ENCODE measurements at places on chromosomes 11 and 22.

DNA sequence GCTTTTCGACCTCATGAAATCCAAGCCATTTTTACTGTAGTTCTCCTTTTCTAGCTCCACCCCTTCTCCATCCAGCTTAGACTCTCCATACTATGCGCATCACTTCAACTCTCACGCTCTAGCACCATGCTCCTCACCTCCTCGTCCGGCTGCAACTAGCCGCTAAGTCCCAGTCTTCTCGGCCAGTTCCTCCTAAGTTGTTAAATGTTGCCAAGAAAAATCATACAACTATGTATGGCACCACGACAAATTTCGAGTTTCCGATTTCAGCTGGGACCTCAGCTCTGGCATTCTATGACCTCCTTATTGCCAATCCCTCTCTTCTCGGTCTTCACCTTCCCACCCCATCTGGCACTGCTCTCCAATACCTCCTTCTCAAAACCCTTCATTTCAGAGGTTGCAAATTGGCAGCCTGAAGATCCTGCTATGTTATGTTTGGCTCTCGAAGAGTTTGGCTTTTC, 1.0 kb downstream of the ZNF70 start:
- DNase-seq, result no peak

GRCh38 chr11:115215694-115216617, 288.3 kb downstream of the CADM1 start:
- DNase-seq, result no peak

- DNase-seq, result no peak
These were observed 82.2 kb upstream of the OR4B1 start for GRCh38 chr11:48134221-48134922.

- no peak for DNase-seq
These were observed 67.8 kb downstream of the FAM168A start for GRCh38 chr11:73530109-73530508.

GRCh38 chr22:19207401-19207808, 28.9 kb upstream of the SLC25A1 start:
- DNase-seq, result no peak

GRCh38 chr11:121418625-121419114, 33.4 kb upstream of the SORL1 start:
- peak; percentile 18 for DNase-seq

DNA sequence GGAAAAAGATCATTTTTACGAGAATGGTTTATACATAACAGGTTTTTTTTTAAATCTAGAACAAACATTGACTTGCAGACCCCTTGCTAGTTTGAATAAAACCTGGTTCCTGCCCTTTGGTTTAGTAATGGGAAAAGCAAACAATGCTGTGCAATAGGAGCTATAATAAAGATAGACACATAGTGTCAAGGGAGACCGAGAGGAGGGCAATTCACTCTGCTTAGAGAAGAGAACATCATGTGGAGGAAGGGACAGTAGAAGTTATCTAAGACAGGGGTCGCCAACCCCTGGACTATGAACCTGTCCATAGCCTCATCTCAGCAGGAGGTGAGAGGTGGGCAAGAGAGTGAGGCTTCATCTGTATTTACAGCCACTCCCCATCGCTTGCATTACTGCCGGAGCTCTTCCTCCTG, 7.0 kb upstream of the RDX start:
- DNase-seq, result no peak

DNA sequence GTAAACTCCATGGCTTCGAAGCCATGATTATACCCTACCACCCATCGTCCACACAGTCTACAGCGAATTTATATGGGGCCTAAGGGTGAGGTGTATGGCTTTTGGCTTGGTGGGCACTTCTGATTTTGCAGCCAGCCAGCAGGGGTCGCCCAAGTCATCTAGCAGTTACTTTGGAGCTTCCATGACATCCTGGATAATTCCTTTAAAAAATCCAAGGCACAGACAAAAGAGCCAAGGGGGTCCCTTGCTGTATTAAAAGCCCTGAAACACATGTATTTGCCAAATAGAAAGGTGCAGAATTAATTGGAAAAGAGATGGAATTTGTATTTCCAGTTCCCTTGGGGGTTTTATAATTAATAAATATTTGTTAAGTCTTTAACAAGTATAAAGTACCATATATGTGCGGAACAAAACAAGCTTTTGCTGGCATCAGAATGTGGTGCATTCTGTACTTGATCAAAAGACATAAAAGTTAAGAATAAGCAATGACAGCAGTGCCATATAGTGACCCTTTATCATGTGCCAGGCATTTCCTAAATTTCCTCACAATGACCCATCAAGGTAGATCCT, 132.8 kb upstream of the PITPNB start:
- peak; percentile 18 for DNase-seq

DNA sequence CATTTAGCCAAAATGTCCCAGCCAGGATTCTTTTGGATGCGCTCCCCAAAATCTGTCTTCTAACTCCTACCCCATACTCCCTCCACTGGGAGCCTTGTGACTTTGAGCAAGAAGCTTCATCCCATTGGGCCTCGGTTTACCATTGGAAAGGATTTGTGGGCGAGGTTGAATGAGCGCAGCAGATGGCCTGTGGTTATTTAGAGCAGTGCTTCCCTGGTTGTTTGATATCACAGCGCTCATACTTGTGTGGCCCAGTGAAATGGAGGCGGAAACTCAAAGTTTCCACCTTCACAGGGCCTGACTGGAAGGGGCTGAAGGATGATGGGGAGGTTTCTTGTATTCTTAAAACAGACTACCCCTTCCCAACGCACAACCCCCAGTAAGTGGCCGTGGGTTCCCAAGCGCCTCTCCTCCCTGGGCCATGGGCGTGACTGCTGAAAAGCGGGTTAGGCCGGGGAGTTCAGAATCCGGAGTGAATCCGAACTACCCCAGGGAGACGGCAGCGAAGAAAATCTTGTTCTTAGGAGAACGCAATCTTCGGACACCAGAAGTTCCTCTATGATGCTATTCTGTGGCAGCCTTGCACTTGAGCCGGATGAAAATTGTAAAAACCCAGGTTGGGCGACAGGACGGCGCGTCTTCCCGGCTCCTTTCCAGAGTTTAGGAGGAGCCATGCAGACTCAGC, 1.2 kb upstream of the ATF4 start:
- no peak for DNase-seq
